ENCODE measurements at places on chromosomes 5 and 9.

- DNase-seq, result peak; percentile 68
These were observed 103.8 kb downstream of the RPS23 start for GRCh38 chr5:82174128-82174918.

DNA sequence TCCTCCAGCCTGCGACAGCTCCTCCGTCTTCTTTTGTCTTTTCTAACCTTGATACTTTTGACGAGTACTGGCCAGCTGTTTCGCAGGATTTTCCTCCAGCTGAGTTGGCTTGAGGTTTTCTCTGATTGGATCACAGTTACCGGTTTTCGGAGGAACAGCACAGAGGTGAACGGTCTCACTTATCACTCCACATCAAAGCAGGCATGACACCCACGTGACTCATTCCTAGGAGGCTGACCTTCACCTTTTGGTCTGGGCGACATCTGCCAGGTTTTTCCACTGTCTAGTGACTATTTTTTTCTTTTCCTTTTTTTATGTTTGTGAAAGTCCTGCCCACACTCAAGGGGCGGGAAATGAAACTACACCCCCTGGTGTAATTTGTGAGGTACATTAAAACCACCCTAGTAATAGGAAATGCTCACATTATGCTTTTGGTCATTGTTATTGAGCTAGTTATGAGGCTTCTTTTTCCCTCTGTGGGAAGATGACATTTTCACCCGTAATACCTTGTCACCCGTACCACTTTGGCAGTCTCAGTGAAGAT lies 319.2 kb downstream of the GADD45G start:
- peak; percentile 79 for DNase-seq

DNA sequence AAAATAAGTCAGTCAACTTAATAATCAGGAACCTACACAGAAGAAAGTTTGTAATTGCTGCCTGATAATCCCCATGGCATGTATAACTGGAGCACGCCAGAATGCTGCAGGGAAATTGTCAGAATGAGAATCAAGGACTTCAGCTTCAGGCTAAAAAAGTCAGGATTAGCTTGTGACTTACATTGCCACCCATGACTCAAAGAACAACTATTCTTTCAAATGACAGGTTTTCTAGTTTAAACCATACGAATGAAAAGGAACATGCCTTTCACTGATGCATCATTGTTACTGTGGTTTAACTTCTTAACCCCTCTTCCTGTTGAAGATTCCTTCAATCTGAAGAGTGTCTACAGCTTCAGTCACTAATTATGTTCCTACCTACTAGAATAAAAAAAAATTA lies 112.4 kb downstream of the ISL1 start:
- peak; percentile 10 for DNase-seq

GRCh38 chr9:92402360-92402759 lies 2.0 kb downstream of the OGN start:
- peak; percentile 15 for DNase-seq

DNA sequence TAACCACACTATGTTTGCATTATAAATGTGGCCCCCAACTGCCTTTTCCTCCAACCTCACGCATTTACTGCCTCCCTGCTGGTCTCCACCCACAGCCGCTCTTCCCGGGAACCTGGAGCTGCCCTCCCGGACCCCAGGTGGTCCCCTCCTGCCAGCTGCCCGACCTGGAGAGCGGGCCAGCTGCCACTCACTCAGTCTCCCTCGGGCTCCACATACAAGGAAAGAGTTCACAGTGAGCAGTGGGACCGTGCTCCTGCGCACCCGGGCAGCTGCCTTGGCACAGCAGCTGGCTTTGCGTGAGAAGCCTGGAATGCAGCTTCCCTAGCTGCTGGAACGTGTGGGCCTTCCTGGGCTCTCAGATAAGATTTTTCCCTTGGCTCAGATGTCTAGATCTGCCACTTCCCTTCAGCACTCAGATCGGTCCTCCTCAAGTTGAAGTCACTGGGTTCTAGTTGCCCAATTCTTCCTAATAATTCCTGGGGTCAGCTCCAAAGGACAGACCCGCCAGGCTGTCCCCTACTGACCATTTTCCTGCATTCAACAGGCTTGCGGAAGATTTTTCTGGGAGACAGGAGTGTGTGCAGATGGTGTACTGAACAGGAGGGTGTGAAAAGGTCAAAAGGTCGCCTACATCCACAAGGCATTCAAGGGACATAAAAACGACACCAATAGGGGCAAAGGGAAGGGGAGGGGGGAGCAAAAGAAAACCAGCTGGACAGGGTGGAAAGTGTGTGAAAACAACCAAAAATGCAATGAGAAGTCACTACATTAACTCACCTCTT lies 69.1 kb downstream of the MYO10 start:
- no peak for DNase-seq

- DNase-seq, result no peak
These were observed 3.5 kb downstream of the GZMK start for GRCh38 chr5:55027595-55027994.

GRCh38 chr9:101574731-101575333 lies 19.9 kb downstream of the PPP3R2 start:
- no peak for DNase-seq

GRCh38 chr9:114804505-114804904 lies 1.3 kb downstream of the TNFSF15 start:
- DNase-seq, result peak; percentile 91

DNA sequence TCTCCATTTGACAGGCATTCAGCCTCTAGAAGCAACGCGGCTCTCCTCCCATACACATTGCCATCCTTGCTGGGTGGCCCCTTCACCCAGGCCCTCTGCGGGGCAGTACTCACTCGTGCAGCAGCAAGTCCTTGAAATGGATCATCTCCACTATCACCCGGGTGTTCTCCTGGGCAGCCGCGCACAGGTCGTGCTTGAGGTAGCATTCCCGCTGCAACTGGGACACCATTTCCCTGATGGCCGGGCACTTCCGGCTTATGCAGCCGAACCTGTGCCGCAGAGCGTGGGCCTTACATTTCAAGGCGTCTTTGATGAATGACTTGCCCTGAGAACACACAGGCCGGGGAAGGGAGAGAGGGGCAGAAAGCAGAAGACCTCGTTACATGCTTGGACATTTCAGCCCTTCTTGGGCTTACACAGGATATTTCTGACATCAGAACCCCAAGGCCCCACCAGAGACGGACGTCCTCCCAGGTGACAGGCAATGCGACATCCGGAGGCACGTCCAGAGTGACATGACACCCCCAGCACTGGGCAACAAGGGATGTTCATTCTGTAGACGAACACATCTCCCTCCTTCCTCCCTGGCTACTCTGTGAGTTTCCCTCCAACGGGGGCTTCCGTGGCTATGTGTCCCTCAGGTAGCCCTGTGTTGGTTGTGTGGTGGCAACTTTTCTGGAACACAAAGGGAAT lies 5.0 kb downstream of the STC2 start:
- no peak for DNase-seq

DNA sequence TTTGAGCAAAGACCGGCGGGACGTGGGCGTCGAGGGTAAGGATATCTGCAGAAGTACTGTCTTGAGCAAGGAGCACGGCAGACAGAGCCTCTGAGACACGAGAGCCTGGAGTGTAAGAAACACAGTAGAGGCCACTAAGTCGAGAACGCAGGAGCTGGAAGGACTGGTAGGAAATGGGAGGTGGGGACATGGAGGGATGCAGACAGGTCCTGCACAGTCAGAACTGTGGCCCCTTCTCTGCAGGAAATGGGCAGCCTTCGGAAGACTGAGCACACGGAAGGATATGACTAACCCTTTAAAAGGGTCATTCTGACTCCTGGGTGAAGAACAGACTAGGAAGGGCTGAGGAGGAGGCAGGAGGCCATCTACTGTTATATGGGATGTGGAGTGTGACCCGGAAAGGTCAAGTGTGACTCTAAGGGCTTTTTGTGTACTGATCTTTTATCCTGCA lies 1.4 kb upstream of the CAMSAP1 start:
- DNase-seq, result no peak

DNA sequence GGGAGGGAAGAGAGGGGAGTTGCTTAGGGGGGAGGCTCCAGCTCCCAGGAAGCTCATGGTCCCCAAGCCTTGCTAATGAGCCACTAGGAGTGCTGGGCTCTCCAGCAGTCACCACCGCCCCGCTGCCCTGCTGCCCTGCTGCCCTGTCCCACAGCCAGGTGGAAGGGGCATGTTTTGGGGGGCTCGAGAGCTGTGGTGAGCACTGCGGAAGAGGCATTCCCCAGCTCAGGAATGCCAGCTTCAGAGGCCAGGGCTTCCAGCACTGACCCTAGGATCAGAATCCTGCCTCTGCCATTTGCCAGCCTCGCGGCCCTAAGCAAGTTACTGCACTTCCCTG lies 16.9 kb downstream of the SLC6A7 start:
- no peak for DNase-seq

DNA sequence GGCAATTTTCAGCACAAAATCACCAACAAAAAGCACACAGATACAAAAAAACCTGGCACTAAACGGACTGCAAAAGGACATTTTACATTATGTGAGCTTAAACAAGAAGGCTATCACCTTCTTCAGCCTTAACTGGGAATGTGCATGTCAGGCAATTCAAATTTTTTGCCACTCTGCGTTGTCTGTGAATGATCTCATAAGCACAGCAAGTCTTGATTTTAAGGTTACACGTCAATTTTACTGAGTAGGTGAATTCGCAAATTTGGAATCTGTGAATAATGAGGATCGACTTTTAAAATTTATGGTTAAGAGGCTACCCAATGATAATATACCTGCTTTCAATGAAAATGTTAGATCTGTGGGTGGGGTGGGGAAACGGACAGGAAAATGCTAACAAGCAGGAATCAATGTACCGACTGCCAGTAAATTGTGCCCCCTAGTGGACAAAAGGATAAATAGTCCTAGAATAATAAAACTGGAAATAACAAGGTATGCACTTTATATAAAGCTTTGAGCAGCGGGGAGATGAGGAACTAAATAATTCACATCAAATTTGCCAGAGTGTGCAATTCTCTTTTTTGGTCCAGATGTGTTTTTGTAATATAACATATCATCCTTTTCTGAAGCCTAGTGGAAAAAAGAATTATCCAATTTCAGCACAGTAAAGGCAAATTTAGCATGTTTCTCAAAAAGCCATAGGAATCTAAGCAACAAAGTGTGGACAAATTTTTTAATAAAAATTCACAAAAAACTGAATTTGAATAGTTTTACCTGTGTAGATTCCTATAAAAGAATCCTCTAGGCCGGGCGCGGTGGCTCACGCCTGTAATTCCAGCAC lies 20.5 kb downstream of the EQTN start:
- DNase-seq, result peak; percentile 55

GRCh38 chr5:137896560-137896959 lies 7.3 kb downstream of the PKD2L2 start:
- DNase-seq, result no peak

DNA sequence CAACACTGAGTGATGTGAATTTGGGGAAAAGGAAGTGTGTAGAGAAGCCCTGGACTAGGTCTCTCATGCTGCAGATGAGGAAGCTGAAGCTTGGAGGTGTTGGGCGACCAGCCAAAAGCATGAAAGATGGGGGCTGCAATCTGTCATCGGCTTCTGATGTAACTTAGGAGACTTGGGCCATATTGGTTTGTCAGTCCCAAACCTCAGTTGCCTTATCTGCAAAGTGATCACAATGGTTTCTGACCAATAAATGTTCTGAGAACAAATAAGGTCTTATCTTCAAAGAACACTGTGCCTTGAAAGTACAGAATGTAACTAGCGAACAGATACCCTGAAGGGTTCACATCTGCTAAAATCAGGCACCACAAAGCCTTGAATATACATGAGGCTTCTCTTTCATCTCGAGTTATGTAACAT lies 198.4 kb upstream of the NR3C1 start:
- no peak for DNase-seq

DNA sequence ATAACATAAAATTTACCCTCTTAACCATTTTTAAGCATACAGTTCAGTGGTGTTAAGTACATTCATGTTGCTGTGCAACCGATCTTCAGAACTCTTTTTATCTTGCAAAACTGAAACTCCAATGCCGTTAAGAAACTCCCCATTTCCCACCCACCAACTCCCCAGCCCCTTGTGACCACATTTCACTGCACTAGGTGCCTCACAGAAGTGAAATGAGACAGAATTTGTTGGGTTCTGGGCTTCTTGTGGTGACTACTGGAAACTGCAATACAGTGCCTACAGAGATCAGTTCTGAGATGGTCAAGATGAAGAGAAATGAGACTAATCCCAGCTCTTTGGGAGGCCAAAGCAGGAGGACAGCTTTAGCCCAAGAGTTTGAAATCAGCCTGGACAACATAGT lies 202.1 kb upstream of the SLC30A5 start:
- no peak for DNase-seq

DNA sequence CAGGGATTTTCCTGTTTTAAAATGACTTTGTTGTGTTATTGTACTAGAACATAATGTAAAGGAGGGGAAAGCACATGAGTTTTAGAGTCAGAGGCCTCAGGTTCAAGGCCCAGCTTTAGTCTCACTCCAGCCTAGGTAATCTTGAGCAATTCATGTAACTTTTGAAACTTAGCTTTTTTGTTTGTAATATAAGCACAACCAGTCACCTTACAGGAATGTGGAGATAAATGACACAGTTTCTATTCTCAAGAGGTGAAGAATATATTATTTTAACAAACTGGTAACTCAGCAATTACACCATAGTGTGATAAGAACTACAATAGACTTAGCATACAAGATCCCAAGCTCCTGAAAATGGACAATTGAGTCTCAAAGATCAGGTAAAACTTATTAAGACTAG lies 51.2 kb downstream of the ADAMTS19 start:
- DNase-seq, result no peak

- DNase-seq, result peak; percentile 17
These were observed 184.6 kb downstream of the ACTL7B start for GRCh38 chr9:108671176-108671575.

DNA sequence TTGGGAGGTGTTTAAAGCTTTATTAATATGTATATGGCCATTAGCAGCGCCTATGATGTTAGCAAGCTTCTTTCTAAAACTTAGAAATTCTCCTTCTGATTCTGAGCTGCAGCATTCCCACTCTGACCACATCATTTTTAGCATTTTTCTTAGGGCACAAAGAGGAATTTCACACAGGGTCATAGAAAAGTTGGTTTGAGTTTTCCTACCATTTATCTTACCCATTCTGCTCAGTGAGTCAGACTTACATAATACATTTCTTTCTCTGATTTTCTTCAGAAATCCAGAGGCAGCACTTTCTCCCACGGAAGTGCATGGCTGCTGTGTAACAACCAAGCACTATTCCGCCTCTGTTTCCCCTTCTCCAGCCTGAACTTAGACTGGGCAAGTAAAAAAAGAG lies 246.6 kb downstream of the ARL15 start:
- DNase-seq, result peak; percentile 61

- no peak for DNase-seq
These were observed 715.2 kb upstream of the DMAC1 start for GRCh38 chr9:8514760-8515159.

- no peak for DNase-seq
These were observed 65.8 kb upstream of the UNC5A start for GRCh38 chr5:176744584-176744965.

- DNase-seq, result no peak
These were observed 1296.8 kb upstream of the NUDT12 start for GRCh38 chr5:104859437-104859836.

- DNase-seq, result no peak
These were observed 11.0 kb downstream of the DBH start for GRCh38 chr9:133647148-133647547.
